ENCODE measurements at places on chromosomes 7 and 10.

DNA sequence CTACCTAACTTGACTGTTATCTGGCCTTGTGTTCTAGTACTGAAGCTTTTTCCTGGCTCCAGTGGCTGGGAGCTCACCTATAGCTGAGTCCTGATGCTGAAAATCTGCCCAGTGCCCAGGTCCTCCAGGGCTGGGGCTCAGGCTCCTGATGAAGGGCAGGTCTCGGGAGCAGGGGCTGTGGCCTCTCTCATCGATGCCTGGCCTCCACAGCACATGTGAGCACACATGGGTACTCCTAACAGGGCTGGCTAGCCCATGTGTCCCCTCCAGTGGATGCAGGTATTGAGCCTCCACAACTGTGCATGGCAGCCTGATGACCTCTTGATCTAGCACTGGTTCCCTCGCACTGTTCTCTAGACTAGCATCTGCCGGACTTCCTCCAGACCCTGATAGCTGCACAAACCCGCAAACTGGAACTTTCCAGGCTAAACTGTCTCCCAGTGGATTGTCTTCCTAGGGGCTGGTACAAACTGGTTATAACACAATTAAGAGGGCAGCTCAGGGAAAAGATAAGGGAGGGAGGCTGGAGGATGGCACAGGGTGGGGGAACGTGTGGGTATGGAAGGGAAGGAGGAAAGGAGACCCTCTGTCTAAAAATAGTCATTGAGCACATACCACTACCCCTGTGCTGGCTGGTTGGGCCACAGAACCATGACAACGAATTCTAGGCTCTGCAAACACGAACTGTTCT is 35.1 kb downstream of the PLAC9 start:
- DNase-seq: no peak

DNA sequence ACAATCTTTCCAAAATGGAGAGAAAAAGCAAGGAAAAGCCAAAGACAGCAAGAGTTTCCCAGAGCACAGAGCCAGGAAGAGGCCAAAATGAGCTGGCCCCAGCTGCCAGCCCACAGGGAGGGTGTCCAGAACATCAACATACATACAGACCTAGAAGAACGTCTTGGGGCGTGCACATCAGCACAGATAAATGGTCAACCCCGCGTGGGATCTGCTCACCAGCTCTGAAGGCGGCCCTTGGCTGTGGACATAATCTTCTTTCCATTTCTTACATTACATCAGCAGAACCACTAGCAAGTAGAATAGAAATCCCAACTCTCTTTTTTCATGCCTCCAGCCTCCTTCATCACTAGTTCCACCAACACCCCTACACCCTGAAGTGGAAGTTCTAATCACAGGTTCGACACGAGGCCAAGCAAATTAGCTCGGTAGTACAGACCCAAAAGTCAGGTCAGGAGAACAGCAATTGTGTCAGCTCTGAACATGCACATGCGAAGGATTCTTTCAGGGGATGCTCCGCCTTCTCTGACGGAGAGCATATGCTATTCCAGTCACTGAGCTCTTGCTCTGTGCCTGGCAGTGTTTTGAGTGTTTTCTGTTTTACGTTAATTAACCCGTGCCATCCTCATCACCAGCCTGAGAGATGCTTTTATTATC is 16.4 kb downstream of the SH3PXD2A start:
- no peak for DNase-seq

DNA sequence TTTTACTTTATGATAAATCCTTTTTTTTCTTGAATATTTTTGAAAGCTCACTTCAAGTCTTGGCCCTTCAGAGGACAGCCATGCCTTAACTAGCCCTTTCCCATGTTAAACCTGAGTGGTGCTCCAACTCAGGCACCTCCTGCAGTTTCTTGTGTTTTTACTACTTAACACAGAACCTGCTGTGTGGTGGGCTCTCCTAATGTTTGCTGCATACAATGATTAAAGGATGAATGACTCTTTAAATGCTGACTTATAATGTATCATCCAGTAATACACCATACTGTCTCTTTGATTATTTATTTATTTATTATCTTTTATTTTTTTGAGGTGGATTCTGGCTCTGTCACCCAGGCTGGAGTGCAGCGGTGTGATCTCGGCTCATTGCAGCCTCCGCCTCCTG is 179.4 kb downstream of the SEMA3E start:
- DNase-seq: no peak

DNA sequence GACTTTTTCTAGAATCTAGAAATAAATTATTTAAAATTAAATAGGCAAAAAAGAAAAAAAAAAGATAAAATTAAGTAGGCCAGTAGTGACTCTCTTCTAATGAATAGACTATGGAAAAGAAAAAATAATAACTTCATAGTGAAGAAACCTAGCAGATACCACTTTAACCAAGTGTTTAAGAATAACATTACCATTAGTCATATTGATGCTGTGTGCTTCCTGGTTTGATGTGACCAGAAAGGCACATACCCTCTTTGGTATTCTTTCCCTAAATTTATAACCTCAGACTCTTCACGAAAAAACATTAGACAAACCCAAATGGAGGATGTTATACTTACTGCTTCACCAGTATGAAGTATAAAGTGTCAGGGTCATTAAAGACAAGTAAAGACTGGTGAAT is 42.6 kb downstream of the KIF20B start:
- DNase-seq: no peak

- DNase-seq: no peak
These were observed 18.4 kb downstream of the GNA12 start for GRCh38 chr7:2825559-2826227.

GRCh38 chr10:131574707-131575430 is 263.3 kb upstream of the TCERG1L start:
- no peak for DNase-seq

- DNase-seq: no peak
These were observed 20.4 kb upstream of the INPP5F start for GRCh38 chr10:119705434-119705831.

DNA sequence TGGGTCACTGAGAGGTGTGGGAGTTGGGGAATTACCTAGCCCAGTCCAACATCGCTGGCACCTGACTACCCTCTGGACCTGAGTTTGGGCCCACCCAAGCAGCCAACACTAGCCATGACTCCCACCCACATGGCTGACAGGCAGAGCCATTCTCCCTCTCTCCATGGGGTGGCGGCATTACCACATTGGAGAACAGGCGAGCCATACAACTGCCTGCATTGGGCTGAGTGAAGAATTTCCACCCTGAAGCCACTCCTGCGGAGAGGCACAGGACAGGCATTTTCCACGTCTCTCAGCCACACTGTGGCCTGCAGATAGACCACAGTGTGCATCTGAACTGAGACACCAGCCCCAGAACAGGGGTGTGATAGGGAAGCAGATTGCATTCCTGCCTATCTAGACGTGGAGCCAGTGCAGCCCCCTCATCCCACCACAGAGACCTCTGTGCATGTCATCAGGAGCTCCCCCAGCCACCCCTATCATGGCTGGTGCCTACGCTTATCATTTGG is 58.2 kb upstream of the ANTXRL start:
- DNase-seq: no peak

DNA sequence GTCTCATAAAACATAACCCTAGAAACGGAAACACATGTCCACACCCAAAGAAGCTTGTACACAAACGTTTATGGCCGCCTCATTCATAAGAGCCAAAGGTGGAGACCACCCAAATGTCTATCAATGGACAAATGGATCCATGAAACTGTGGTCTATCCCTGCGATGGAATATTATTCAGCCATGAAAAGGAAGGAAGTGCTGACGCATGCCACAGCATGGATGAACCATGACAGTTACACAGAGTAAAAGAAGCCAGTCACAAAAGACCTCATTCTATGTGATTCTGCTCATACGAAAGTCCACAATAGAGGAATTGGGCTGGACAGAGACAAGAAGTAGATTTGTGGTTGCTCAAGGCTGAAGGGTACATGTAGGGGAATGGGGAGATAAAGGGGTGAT is 10.8 kb downstream of the CHST15 start:
- DNase-seq: no peak

GRCh38 chr7:75536940-75537538 is 44.9 kb downstream of the SPDYE5 start:
- no peak for DNase-seq

GRCh38 chr7:74272305-74273038 is 16.7 kb upstream of the CLIP2 start:
- DNase-seq: peak; percentile 95

GRCh38 chr7:111951052-111951451 is 255.1 kb downstream of the DOCK4 start:
- DNase-seq: no peak

DNA sequence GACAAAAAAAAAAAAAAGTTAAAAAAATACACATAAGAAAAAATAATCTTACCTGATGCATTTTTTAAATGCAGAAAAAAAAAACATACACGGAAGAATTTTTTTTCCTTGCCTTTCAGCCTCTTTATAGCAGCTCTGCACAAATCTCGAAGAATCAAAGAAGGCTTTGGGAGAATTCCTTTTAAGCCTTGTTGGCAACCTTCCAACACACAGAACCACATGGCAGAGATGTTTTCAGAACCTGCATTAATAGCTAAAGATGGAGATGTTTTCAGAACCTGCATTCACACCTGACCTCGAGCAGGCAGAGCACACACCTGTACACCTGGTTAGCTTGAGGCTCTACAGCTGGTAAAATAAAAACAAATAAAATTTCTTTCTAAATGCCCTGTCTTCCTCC is 65.6 kb downstream of the DOCK4 start:
- no peak for DNase-seq

GRCh38 chr10:84521013-84521412 is 192.6 kb downstream of the CCSER2 start:
- DNase-seq: no peak

GRCh38 chr10:76291885-76292284 is 860.5 kb downstream of the LRMDA start:
- DNase-seq: no peak

GRCh38 chr7:78002715-78003114 is 204.1 kb downstream of the PHTF2 start:
- DNase-seq: no peak

- no peak for DNase-seq
These were observed 98.4 kb downstream of the LCOR start for GRCh38 chr10:96930469-96930868.

GRCh38 chr10:11345224-11346054 is 266.0 kb downstream of the USP6NL start:
- no peak for DNase-seq

- DNase-seq: no peak
These were observed 821.9 kb upstream of the AUTS2 start for GRCh38 chr7:68776326-68776725.

- peak; percentile 7 for DNase-seq
These were observed 185.5 kb downstream of the CAMK1D start for GRCh38 chr10:12534824-12535223.
